ENCODE measurements at places on chromosomes 7 and 10.

DNA sequence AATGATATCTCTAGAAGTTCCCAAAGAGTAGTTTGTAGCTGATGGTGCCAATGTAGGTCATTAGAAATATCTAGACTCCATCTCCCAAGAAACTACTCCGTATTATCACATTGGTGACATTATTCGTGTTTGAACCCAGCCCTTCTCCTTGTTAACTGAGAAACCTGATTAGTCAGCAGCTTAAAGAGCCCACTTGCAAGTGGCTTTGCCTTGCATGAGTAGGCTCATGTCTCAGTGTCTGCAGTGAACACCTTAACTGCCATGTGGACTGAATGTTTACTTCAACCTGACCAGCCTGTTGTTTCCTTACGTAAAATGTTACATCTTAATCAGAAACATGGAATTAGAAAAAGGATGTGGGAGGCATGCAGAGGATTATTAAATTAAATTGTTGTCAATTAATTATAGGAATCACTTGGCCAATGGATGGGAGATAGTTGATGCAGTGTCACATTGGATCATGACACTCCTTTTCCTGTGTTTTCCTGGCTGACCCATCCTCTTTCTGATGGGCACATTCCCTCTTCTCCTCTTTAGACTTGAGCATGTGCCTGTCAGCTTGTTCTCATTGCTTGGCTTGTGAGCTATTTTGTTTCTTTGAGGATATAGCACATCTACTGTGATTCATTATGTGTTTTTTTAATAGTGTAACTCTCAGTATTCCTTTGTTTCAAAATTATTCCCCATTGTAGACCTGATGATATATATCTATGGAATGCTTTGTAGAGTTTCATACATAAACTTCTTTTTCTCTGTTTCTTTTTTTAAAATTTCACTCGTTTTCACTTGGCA lies 18.0 kb downstream of the STARD3NL start:
- peak; percentile 56 for DNase-seq

GRCh38 chr10:21831986-21832820 lies 171.3 kb downstream of the DNAJC1 start:
- DNase-seq, result peak; percentile 85

- no peak for DNase-seq
These were observed 53.6 kb downstream of the GBF1 start for GRCh38 chr10:102298899-102299298.

GRCh38 chr10:44801383-44802327 lies 109.5 kb upstream of the TMEM72 start:
- DNase-seq, result peak; percentile 98

DNA sequence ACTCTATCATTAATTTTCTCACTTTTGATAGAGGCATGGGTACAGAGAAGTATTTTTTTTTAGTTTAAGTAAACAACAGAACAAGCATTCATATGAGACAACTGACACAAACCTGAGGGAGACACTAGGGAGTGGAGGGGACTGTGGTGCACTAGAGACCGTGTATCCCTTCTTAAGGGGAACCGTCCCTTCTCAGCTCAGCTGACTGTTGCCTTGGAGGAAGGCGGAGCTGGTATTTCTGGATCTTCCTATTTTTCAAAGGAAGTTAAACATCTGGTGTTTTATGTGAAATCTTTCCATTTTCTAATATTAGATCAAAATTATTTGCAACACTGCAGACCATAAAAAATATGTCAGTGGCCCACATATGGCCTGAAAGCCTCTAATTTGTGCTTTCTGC lies 113.6 kb upstream of the MACROH2A2 start:
- no peak for DNase-seq

GRCh38 chr7:85673876-85674275 lies 487.0 kb upstream of the SEMA3D start:
- peak; percentile 6 for DNase-seq

DNA sequence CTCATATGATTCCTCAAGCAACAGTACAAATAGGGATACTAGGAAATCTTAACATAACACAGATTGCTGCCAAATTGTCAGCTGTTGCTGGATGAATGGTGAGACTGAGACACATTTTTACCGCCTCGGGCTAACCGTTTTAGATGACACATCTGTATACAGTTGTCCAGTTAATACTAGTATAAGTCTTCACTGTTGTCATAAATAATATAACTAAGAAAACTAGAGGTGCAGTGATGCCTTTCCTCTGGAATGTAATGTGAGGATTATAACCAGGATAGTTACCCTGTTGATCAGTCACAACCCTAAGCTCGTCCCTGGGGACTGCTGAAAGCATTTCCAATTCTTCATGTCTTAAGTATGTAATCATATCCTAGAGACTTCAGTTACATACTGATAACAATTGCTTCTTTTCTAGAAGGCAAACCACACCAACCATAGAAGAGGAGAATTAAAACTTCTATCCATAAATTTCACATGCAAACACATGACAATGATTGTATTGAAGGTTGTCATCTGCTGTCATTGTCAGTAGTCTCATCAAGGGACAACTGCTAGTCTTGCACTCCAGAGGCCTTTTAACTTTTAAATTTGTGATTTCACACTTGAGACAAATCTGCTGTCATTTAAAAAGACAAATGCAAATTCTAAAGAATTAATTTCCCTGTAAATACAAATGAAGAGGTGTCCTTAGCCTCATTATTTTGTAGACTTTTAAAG lies 100.4 kb upstream of the SEMA3D start:
- peak; percentile 31 for DNase-seq

Data from choroid plexus epithelial cell (primary cell).